ENCODE measurements at places on chromosomes 13 and 19.

DNA sequence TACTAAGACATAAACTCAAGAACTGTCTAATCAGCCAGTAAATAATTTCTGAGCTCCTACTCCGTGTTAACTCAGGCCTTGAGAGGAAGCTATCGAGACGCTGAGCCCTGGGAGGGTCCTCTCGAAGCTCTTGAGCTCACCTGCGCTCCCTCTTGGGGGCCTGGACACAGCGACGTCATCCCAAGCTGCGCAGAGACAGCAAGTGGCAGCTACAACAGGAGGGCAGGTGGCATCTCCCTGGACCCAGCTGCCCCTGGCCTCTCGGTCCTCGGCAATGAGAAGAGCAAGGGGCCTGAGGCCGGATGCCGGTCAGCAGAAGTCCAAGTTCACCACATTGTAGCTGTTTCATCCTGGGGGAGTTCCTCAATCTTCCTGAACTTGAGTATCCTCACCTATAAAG, 30.5 kb upstream of the TUBGCP3 start:
- DNase-seq: no peak

DNA sequence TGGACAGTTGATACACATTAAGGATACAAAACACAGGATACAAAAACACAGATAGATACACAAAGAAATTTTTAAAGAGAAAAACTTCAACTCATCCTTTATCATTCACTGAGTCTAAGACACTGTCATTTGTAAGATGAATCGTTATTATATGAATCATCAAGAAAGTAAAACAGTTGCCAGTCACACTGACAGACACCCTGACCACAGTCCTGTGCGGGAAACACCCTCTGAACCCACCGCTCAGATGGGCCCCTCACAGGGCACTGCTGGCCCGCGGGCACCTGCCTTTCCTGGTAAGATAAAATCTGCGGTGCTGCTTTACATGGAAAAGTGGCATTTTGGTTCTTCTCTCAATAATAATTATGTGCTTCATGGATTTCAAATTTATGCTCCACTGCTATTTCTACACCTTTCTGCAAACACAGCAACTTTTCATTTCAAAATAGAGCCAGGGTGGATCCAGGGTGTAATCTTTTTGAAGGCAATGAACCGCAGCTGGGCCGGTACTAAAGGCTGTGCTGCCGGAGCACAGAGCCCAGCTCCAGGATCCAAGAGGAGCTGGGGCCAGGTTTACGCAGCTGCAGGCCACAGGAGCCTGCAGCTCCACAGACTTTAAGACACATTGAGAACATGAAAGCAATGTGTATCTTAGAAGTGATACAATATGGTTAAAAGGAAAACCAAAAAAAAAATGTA, 76.8 kb downstream of the TUBGCP3 start:
- no peak for DNase-seq

DNA sequence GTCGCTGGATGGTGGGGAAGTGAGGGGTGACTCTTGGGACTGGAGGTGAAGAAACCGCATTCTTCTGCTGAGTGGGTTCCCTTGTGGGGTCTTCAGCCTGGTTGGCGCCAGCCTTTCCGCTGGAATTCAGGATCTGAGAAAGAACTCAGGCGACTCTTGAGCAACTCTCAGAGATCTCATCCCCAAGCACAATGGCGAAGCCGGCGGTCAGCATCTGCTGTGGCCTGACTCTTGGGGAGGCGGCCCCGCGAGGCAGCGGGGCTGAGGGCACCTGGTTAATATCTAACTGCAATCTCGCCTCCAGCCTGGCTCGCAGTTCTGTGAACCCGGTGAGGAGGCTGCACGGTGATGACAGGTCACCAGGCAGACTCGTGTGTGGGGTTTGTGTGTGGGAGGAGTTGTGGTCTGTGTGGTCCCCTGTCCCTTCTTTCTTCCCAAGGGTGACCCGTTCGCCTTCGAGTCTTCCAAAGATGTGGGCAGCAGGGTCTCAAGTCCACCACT, 883 bp downstream of the ZNF441 start:
- DNase-seq: no peak

DNA sequence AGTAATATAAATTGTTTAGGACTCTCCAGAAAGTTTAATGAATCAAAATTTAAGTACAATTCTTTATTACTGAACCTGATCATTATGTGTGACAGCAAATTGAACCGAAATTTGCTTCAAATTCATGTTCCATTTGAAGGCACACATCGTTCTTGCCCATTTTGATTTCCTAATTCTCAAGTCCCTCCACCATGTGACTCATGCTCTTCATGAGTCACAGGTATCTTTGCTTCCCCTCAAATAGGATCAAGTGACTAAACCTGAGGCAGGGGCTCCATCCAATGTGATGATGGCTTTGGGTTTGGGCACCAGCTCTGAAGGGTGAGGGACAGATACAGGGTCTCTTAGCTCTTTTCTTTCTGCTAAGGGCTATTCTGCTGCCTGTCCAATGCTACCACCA, 86.1 kb downstream of the THSD1 start:
- no peak for DNase-seq

DNA sequence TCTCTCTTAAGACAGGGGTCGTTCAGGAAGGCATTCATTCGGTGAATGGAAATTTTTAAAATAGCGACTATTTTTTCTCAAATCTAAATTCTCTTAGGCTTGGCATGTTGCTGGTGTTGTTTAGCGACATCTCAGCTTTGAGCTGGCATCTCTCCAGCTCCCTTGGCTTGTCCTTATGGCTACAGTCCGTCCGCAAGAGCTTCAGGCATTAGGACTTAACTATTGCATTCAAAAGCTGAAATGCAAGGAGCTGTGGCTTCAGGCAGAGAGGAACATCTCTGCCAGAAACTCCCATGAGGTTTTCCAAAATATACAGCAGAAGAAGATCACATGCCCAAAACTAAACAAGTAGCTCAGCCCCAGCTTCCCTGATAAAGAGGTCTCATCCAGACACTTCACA, 578.5 kb downstream of the EFNB2 start:
- DNase-seq: no peak

GRCh38 chr19:48367855-48368254, 3.7 kb downstream of the SYNGR4 start:
- no peak for DNase-seq

DNA sequence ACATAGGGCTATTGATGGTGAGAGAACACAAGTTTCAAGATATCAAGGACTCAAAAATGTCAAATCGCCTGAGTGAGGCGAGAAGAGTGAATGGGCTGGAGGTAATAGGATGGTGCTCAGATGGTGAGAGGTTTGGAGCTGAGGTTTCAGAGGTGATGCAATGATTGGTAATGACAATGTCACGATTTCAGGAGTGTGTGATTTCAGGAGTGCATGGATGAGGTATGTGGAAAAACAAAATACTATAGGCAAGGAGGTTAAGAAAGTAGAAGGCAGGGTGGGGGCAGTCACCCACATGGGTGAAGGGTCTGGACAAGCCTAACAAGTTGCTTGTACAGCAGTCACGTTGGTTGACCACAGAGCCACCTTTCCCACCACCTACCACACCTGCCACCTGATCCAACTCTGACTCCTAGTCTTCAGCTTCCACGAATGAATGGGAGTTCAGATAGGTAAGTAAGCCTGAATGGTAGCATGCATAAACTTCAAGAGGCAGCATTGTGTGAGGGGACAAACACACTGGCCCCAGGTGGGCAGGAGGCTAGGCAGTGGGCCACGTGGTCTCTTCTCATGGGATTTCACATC, 71.5 kb downstream of the RUBCNL start:
- DNase-seq: no peak

DNA sequence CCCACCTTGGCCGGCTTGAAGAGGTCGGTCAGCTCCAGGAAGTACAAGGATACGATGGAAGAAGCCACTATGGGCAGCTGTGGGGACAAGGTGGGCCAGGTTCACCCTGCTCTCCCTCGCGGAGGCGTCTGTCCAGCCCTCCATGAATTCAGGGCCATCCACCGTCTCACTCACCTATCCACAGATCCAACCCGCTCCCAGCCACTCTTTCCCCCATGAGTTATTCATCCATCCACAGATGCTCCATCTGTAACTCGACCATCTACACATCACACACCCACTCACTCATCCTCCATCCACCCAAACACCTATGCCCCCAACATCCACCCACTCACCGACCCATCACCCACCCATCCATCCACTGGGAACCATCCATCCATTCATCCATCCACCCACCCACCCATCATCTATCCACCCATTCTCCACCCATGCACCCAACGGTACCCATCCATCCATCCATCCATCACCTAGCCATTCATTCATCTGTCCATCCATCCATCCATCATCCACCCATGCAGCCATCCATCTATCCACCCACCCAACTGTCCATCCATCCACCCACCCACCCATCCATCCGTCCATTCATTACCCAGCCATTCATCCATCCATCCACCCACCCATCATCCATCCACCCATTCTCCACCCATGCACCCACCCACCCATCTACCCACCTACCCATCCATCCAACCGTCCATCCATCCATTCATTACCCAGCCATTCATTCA, 5.8 kb downstream of the PLPPR3 start:
- no peak for DNase-seq

- no peak for DNase-seq
These were observed 41.2 kb downstream of the ZNF146 start for GRCh38 chr19:36256064-36256463.

GRCh38 chr19:8643860-8644653, 13.6 kb downstream of the NFILZ start:
- no peak for DNase-seq

DNA sequence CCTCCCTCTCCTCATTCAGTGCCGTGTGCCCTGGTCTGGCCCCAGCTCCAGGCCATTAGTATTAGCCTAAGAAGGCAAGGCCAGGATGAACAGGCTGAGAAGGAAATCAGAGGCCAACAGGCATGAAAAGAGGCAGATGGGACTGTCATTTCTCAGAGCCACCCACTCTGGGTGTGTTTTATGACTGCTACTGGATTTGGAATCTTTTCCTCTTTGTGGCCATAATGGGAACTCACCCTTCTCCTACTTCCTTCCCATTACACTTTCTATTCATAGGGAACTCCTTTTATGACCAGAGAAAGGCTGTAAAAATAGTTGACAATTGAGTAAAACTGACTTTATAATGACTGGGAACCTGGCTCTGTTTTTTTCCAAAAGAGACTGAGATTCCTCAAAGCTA, 17.7 kb downstream of the CEACAM8 start:
- no peak for DNase-seq

- no peak for DNase-seq
These were observed 374.6 kb upstream of the ARGLU1 start for GRCh38 chr13:106942563-106942962.

GRCh38 chr13:81388400-81388799, 1047.5 kb upstream of the SPRY2 start:
- no peak for DNase-seq

DNA sequence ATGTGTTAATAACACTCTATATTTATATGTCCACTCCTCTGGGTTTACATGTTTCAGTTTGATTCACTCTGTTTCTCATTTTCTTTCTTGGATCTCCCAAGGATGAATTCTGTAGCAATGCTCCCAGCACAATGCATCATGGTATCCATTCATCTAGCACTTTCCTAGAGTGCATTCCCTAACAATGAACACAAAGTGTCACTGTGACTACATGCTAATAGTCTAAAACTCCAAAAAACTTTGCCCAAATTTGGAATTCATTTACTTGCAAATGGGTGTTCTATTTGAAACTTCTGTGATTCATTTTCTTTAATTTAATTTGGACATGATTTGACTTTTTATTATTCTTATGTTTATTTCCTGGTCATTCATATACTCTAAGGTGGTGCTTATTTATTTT, 286.3 kb downstream of the POU4F1 start:
- no peak for DNase-seq
